ENCODE measurements at places on chromosomes 5 and 9. TPM values are rescaled to one million over a fixed set of nuclear protein-coding genes. Genes with fewer than 3 reads are reported as not detected.

The SPATA31C2 gene
- total RNA-seq, result not detected

The ANKRD31 gene
- 0.10 TPM for total RNA-seq

The IRX1 gene
- total RNA-seq, result not detected

The CCDC171 gene
- 1.1 TPM for total RNA-seq

The STPG3 gene
- not detected for total RNA-seq

The FAM78A gene
- total RNA-seq, result 6.5 TPM

The LRRC14B gene
- not detected for total RNA-seq

The ANKRD34B gene
- total RNA-seq, result not detected

The POLR3G gene
- total RNA-seq, result 14.0 TPM

The MAN1B1 gene
- 69.2 TPM for total RNA-seq

The SLCO4C1 gene
- not detected for total RNA-seq

The LSM11 gene
- 8.2 TPM for total RNA-seq

The BARHL1 gene
- total RNA-seq, result not detected

The UNC13B gene
- total RNA-seq, result 42.1 TPM

The SPATA31D4 gene
- not detected for total RNA-seq

The IFNA2 gene
- not detected for total RNA-seq

The MYMK gene
- total RNA-seq, result not detected

The VCAN gene
- 10.4 TPM for total RNA-seq

The GRM6 gene
- total RNA-seq, result not detected

The ROR2 gene
- total RNA-seq, result not detected

The CDC20B gene
- 0.19 TPM for total RNA-seq

The PLK2 gene
- 702 TPM for total RNA-seq

The TMEM174 gene
- not detected for total RNA-seq

The ZNF474 gene
- 0.19 TPM for total RNA-seq

The SYK gene
- total RNA-seq, result not detected

The PLAC8L1 gene
- 0.29 TPM for total RNA-seq

The TMEM171 gene
- 8.9 TPM for total RNA-seq

The KIAA1958 gene
- 1.9 TPM for total RNA-seq

The GABRA1 gene
- total RNA-seq, result not detected

The MAMDC2 gene
- 8.5 TPM for total RNA-seq

The CD14 gene
- total RNA-seq, result not detected

The CYLC2 gene
- total RNA-seq, result not detected

The PCDHA7 gene
- total RNA-seq, result 0.33 TPM

The FOXD4L5 gene
- total RNA-seq, result not detected

The OSMR gene
- total RNA-seq, result 10.7 TPM

The URM1 gene
- total RNA-seq, result 49.6 TPM

The RPL7A gene
- total RNA-seq, result 2,150 TPM

The DDX4 gene
- total RNA-seq, result not detected

The P4HA2 gene
- total RNA-seq, result 42.8 TPM

The TEK gene
- total RNA-seq, result 89.3 TPM

Measured in vein endothelial cell (primary cell).